Daoy (cell line): ENCODE measurements at places on chromosomes 4 and X.
A peak's percentile ranks its signal among the peaks of the same experiment; 100 is the strongest.

DNA sequence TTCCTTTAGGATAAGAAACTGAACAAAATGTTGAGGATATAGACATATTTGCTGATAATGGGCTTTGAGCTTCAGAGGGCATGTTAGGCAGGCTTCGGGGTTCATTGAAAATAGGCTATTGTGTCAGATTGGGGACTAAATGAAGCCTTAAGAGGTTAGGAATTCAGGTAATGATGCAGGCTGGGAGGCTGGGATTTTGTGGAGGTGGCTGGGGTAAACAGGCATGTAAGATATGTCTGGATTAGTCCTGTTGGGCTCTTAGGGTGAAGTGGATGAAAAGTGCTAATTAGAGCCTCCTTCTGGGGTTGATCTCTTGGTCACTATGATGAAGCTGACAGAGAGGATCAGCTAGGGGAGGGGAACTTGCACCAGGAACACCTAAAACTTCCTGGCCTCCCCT is 80.2 kb upstream of the ESX1 start:
- DNase-seq: no peak

DNA sequence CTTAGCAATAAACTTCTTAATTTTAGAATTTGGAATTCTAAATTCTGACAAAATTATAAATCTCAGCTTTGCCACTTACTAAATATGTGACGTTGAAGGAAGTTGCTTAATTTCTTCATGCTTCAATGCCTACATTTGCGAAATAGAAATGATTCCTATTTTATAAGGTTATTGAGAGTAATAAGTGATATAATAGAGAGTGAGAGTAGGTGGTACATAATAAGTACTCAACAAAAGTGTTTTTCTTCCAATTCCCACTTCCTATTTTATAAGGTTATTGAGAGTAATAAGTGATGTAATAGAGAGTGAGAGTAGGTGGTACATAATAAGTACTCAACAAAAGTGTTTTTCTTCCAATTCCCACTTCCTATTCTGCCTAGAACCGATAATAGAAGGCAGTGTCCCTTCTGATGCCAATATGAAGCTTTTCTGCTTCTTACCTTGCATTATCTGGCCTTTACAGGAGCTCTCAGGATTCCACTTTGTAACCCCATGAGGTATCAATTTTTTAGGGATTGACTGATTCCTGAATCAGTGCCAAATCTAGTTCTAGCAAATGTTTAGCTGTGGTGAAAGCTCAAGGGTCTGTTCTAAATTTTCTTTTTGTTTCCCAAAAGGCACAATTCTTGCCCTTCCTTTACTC is 31.4 kb downstream of the VSIG4 start:
- no peak for DNase-seq

- DNase-seq: no peak
Observed at GRCh38 chrX:24676403-24677024, 17.2 kb upstream of the POLA1 start.

- no peak for DNase-seq
Observed at GRCh38 chrX:128975745-128976144, 547.5 kb downstream of the SMARCA1 start.

GRCh38 chr4:62208921-62209320 is 1008.8 kb downstream of the ADGRL3 start:
- DNase-seq: no peak

DNA sequence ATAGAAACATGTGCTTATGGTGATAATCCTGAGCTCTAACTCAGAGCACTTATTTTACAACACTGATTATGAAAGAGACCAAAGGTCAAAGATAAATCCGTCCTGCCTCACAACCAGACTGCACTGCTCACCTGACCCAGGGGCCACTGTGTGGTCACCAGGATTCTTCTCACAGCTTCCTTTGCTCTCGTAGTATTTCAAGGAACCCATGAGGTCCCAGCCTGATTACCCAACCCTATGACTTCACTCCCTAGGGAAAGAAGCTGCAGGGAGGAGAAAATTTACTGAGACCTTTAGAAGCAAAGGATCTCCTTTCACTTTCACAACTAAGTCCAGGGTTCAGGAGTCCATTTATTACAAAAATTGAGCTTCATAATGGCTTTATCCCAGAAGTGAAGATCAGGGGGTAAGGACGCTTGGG is 9.6 kb downstream of the SLC25A5 start:
- DNase-seq: peak; percentile 43

DNA sequence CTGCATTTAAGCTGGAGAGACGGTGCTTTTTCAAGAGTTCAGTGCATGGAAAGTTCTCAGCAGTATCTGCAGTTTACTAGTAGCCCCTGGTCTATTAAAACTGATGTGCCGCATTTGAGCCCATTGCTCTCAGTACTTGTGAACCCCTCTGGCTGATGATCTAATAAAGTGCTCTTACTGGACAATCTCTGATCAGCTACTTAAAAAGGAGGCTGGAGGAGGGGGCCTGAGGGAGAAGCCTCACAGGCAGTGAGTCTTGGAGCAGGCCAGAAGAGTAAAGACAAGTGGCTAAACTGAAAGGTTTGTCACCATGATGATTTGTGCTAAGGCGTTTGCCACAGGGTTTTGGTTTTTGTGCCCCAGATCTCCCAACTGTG is 138.5 kb downstream of the ARX start:
- DNase-seq: no peak

DNA sequence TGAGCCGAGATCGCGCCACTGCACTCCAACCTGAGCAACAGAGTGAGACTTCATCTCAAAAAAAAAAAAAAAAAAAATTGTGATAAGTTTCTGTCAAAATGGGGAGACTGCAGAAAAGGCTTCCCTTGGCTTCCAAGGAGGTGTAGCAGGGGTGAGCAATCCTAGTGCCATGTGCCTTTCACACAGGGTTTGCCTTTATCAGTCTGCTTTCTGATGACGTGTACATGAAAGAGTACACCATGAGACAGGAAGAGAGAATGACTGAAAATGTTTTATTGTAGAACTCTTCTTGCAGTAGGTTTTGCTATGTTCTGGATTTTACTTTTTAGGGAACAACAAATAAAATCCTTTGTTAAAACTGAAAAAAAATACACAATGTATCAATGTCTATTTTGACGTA is 23.4 kb upstream of the ZFP42 start:
- peak; percentile 27 for DNase-seq

DNA sequence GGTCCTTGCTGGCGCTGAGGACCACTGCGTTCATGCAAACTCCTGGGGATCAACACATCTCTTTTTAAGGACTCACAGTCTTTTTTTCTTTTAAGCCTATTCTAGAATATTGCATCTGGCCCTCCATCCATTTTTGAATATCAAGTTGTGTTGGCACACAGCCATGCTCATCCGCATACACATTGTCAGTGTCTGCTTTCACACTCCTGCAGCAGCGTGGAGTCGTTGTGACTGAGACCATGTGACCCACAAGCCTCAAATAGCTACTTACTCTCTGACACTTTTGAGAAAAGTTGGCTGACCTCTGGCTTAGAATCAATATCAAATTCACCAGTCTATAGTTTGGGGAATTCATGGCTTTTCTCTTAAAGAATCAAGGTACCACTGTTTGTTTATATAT is 191.8 kb upstream of the S100G start:
- DNase-seq: no peak

- DNase-seq: no peak
Observed at GRCh38 chrX:30931920-30932319, 42.9 kb upstream of the TAB3 start.

DNA sequence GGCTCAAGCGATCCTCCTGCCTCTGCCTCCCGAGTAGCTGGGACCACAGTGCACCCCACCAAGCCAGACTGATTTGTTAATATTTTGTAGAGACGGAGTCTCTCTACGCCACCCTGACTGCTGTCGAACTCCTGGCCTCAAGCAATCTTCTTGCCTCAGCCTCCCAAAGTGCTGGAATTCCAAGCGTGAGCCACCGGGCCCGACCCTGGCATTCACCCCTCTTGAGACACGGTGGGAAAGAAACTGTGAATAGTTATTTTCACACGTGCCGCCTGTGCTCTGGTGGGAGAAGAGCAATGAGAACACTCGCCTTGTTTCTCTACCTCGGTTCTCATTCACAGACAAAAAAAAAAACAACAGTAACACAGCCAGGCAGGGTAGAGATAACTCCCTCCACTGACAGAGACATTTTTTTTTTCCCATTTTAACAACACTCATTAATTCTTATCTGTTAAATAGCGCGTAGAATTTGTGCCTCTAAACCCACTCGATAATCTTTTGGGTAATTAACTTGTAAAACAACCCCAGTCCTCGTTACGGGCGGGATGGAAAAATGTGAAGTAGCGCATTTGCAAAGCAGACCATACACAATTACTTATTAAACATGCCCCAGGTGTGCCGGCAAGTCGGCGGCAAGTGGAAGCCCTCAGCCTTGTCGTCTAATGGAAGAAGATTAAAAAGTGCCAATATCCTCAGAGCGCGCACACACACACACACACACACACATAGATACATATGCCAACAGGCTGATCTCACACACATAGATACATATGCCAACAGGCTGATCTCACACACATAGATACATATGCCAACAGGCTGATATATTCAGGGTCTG is 103.3 kb downstream of the DHRSX start:
- DNase-seq: no peak

DNA sequence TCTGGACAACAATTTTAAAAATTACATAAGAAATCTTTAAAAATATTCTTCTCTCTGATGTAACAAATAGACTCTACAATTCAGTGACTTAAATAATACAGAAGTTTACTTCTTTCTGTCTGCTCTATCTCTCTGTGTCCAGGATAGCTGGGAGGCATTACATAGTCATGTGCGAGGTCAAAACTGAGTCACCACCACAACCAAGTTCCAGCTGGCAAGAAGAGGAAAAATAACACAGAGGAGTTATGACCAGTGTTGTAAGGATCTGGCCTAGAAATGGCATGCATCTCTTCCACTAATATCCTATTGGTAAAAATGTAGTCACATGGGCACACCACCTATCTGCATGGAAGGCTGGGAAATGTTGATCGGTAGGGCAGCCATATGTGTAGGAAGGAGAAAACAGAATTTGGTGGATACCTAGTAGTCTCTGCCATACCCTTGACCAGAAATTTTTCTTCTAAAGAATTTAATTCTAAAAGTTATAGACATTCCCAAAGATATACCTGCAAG is 39.4 kb upstream of the WDFY3 start:
- peak; percentile 20 for DNase-seq

DNA sequence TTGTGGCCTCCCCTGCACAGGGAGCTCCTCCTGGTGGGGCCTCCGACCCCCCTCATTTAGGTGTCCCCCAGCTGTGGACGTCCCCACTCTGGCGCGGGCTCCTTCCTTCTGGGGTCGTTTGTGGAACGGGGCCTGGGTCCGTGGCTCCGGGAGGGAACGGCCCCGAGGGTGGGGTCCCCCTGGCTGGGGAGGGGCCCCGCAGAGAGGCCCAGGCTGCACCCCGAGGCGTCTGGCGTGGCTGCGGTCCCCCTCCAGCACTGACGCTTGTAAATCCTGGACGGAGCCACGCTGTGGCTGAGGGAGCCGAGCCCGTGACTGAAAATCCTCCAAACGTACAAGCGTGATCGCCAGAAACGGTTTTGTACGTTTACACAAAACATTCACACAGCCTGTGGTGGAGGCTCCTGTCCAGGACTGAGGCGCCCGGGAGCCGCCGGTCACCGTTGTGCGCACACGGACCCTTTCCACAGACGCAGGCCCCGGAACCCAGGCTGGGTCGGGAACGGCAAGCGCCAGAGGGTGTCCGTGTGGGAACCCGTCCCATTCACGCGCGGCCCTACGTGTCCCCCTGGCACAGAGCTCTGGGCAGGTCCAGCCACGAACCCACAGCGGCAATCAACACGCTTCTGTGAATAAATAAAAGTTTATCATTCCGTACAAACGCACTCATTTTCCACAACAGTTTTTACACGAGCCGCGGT is 15.2 kb upstream of the GTPBP6 start:
- DNase-seq: no peak

- no peak for DNase-seq
Observed at GRCh38 chr4:179631321-179631720, 2189.1 kb upstream of the AGA start.

GRCh38 chrX:47212381-47213293 is 5.8 kb upstream of the CDK16 start:
- no peak for DNase-seq

DNA sequence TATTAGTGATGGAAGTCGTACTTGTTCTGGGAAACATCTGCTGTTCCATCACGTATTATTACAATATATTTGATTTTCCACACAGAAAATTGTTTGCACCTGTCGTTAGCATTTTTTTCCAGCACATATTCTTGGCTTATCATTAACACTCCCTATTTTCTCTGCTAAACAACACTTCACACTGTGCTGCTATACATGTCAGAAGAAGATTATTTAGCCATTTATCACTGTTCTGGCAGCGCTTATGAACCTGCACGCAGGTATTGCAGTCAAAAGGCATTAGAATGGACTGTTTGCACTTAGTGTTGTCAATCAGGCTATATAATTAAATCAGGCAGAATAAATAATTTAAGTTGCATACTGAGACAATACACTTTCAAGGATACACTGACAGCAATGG is 218.6 kb downstream of the CHM start:
- DNase-seq: no peak

GRCh38 chr4:144575181-144575580 is 70.8 kb upstream of the HHIP start:
- peak; percentile 17 for DNase-seq

GRCh38 chrX:110125446-110126162 is 122.7 kb downstream of the TMEM164 start:
- DNase-seq: no peak

DNA sequence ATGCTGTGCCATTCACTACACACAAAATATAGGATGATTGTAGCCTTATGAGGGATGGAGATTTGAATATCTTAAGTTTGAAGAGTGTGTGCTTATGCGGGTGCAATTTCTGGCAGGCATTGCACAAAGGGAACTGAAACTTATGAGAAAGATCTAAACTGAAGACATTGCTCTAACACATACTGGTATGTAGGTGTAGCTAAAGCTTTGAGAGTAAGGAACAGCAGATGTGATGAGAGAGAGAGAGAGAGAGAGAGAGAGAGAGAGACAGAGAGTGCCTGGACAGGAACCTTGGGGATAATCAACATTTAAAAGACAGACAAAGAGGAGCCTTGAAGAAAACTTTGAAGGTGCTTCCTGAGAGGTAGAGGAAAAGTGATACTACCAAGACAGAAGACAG is 379.7 kb downstream of the SPRY1 start:
- DNase-seq: no peak

- no peak for DNase-seq
Observed at GRCh38 chr4:29927895-29928294, 792.3 kb upstream of the PCDH7 start.

DNA sequence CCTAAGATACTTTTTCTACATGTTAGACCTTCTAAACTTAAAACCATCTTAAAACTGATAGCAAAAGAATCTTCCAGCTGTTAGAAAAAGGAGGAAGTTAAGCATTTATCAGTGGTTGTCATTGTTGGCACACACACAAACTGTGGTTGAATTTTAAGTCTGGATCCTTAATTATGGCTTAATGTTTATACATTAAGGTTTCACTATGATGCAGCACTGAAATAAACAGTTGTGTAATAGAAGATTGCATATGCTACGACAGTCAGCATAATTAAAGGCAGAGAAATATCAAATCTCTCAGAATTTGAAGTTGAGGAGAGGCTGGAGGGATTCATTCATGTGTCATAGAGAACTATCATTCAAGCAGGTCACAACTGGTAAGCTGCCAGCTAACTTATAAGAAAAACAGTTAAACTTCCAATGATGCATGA is 32.3 kb downstream of the ADGRA3 start:
- DNase-seq: peak; percentile 71
